ENCODE measurements at places on chromosomes 12 and 14. TPM values are rescaled to one million over a fixed set of nuclear protein-coding genes. Genes with fewer than 3 reads are reported as not detected.

- DNase-seq: no peak
Observed at GRCh38 chr14:41137741-41138140, 468.9 kb upstream of the LRFN5 start.

- no peak for DNase-seq
Observed at GRCh38 chr14:70641548-70642302, at the start of gene TTC9. Gene TTC9, plus strand, starts transcription at chr14:70641916. Its CDS starts 214 bp downstream, at chr14:70642130.

- DNase-seq: no peak
Observed at GRCh38 chr14:77607741-77608302, 8.6 kb downstream of the SPTLC2 start.

DNA sequence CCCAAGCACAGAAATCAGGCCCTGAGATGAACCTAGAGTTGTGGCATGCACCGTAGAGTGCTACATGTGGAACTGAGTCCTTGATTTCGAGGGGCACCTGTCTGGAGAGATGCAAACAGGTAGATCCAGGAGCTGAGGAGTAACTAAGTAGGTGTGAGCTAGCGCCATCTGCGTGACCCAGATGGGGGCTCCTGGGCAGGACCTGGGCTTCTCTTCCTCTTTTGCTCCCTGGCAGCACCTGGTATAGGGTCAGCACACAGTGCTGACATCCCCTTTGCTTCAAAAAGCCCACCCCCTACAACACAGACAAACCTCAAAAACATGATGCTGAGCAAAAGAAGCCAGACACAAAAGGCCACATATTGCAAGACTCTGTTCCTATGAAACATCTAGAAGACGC lies 65.8 kb downstream of the PITPNM2 start:
- DNase-seq: no peak

DNA sequence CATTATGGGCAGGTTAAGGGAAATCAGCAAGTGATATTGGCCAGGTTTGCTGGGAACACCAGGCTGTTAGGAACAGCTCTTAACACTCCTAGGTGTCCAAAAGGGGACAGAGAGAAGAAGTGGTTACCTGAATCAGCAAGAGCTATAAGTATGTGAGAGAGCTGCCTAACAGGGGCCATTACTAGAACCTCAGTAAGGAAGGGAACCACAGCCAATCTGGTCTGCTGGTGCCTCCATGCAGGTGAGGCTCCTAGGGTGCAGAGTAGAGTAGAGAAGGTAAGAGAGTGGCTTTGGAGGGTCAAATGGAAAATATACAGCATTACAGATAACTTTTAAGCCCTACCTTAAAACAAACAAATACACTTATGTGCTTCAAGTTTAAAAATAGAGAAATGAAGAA lies 36.6 kb upstream of the CCT2 start:
- no peak for DNase-seq

CLEC4A gene
- total RNA-seq: not detected

RNF34 gene
- total RNA-seq: 17.9 TPM

GLIPR1 gene
- 103 TPM for total RNA-seq

RNFT2 gene
- 1.1 TPM for total RNA-seq
